ENCODE measurements at places on chromosomes 5 and 9. TPM values are rescaled to one million over a fixed set of nuclear protein-coding genes. Genes with fewer than 3 reads are reported as not detected.

GRAMD2B gene
- 72.4 TPM for total RNA-seq

ANKRA2 gene
- 19.2 TPM for total RNA-seq

MLANA gene
- total RNA-seq = not detected

TRPM3 gene
- not detected for total RNA-seq

SMARCA2 gene
- total RNA-seq = 95.1 TPM

SLC23A1 gene
- total RNA-seq = not detected

PCDHGA9 gene
- total RNA-seq = 0.97 TPM

DNA sequence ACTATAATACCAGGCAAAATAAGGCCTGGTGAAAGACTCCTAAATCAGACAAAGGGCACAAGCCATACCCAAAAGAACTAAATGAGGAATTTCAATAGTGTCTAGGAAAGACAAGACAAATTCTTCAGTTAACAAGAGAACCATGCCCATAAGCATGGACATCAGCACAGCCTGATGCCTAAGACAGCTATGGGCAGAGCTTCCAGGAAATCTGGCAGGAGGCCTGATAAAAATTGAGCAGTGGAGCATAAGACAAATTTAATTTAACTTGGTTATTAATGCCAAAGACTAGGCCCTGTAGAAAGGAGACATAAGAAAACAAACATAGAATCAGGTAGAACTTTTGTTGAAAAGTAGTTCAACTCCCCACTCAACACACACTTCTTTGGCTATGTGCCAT lies 17.3 kb downstream of the KLHL3 start:
- H3K4me1 ChIP-seq = no peaks in the 10 kb centered on the region
- no peak for DNase-seq
- no peak overlapping the region for H3K4me3 ChIP-seq
- H3K27ac ChIP-seq = no peak overlapping the region
- peaks cover 1% of the 10 kb centered on the region for H3K36me3 ChIP-seq

GRCh38 chr5:29307478-29307877 lies 1886.0 kb upstream of the CDH6 start:
- no peaks in the 10 kb centered on the region for H3K4me1 ChIP-seq
- H3K4me3 ChIP-seq = no peak overlapping the region
- no peak for DNase-seq
- H3K36me3 ChIP-seq = no peaks in the 10 kb centered on the region
- no peak overlapping the region for H3K27ac ChIP-seq
- H3K27me3 ChIP-seq = peaks cover 3% of the 10 kb centered on the region

DNA sequence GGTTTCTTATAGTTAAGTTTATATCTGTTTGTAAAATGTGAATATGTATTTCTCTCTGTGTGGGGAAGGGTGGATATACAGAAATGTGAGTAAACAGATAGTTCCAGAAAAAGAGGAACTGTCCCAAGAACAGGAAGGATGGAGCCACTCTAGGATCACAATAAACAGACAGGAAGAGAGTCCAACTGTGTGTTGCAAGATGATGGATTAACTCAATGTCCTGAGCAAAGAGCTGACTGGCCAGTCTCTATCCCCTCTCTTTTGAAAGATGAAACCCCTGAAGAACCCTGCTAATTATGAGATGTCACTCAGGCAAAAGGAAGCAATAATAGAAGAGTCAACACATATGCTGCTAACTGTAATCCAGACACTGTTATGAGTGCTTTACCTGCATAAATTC lies 202.7 kb downstream of the SEMA6A start:
- H3K27ac ChIP-seq = no peak overlapping the region
- no peak overlapping the region for H3K4me3 ChIP-seq
- no peak for DNase-seq
- H3K27me3 ChIP-seq = no peaks in the 10 kb centered on the region
- H3K36me3 ChIP-seq = no peaks in the 10 kb centered on the region
- H3K4me1 ChIP-seq = peaks cover 11% of the 10 kb centered on the region

- no peaks in the 10 kb centered on the region for H3K27me3 ChIP-seq
- H3K27ac ChIP-seq = no peak overlapping the region
- H3K36me3 ChIP-seq = no peaks in the 10 kb centered on the region
- peaks cover 25% of the 10 kb centered on the region for H3K4me1 ChIP-seq
- no peak for DNase-seq
Measured at GRCh38 chr5:57777174-57777581, 294.6 kb upstream of the ACTBL2 start.

GRCh38 chr5:98050583-98050982 lies 722.9 kb upstream of the RGMB start:
- H3K27ac ChIP-seq = no peak overlapping the region
- no peaks in the 10 kb centered on the region for H3K4me1 ChIP-seq
- H3K36me3 ChIP-seq = no peaks in the 10 kb centered on the region
- H3K27me3 ChIP-seq = no peaks in the 10 kb centered on the region
- H3K4me3 ChIP-seq = no peak overlapping the region
- DNase-seq = no peak

GRCh38 chr9:126114409-126114760 lies 212.2 kb upstream of the MVB12B start:
- peaks cover 63% of the 10 kb centered on the region for H3K27me3 ChIP-seq
- no peak overlapping the region for H3K27ac ChIP-seq
- no peak overlapping the region for H3K4me3 ChIP-seq
- DNase-seq = no peak
- H3K36me3 ChIP-seq = no peaks in the 10 kb centered on the region
- no peaks in the 10 kb centered on the region for H3K4me1 ChIP-seq

DNA sequence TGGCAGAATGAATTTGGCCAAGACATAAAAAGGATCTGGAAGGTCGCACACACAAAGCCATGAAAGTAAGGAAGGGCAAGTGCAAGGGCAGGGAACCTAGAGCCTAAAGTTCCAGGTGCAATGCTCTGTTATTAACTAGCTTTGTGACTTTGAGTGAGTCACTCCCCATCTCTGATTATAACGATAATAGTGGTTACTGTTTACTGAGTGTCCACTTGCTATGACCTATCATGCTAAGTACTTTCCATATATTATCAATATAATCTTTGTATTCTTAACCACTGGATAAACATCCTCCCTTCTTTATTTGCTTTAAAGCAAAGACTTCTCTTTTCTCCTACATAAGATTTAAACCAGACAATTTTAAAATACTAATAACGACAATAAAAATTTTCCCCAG lies 504.6 kb upstream of the BRINP1 start:
- no peaks in the 10 kb centered on the region for H3K36me3 ChIP-seq
- no peaks in the 10 kb centered on the region for H3K4me1 ChIP-seq

- H3K27me3 ChIP-seq = no peaks in the 10 kb centered on the region
- H3K4me1 ChIP-seq = peaks cover 47% of the 10 kb centered on the region
- H3K27ac ChIP-seq = peak overlapping the region; percentile 98
Measured at GRCh38 chr9:113220467-113221002, 542 bp downstream of the FKBP15 start.

- H3K27me3 ChIP-seq = peaks cover 12% of the 10 kb centered on the region
- no peak overlapping the region for H3K4me3 ChIP-seq
- peaks cover 9% of the 10 kb centered on the region for H3K4me1 ChIP-seq
- H3K27ac ChIP-seq = no peak overlapping the region
Measured at GRCh38 chr9:72041775-72042194, 18.6 kb downstream of the C9orf57 start.

- no peak overlapping the region for H3K4me3 ChIP-seq
- H3K36me3 ChIP-seq = peaks cover 16% of the 10 kb centered on the region
- no peak for DNase-seq
- no peaks in the 10 kb centered on the region for H3K4me1 ChIP-seq
- H3K27me3 ChIP-seq = no peaks in the 10 kb centered on the region
Measured at GRCh38 chr5:143290125-143290524, 113.4 kb downstream of the NR3C1 start.

GRCh38 chr5:1135696-1136525 lies 24.0 kb upstream of the SLC12A7 start:
- peaks cover 21% of the 10 kb centered on the region for H3K27me3 ChIP-seq
- no peak overlapping the region for H3K27ac ChIP-seq
- peaks cover 9% of the 10 kb centered on the region for H3K4me1 ChIP-seq
- no peak for DNase-seq
- H3K4me3 ChIP-seq = no peak overlapping the region

DNA sequence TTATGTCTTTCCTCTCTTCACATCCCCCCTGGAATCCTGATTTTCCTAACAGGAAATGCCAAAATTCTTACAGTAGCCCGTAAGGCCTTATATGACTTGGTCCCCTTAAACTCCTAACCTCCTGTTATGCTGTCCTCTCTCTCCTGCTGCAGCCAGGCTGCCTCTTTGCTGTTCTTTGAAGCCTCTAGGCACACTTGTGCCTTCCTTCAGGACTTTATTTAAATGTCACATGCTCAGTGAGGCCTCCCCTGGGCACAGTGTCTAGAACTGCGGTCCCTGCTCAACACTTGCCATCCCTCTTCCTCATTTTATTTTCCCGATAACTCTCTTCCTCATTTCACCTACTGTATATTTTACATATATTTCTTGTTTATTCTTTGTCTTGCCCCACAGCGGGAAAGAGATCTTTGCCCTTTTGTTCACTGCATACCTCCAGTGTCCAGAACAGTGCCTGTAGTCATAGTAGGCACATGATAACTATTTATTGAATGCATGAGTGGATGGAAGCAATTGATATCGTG lies 5.5 kb upstream of the SHB start:
- no peak overlapping the region for H3K4me3 ChIP-seq
- no peaks in the 10 kb centered on the region for H3K36me3 ChIP-seq
- no peak for DNase-seq
- no peak overlapping the region for H3K27ac ChIP-seq
